ENCODE measurements at places on chromosomes 2 and 18.

GRCh38 chr2:219572237-219573001 lies at the start of gene INHA:
TSS of gene INHA (plus strand) at chr2:219572310. CDS start at chr2:219572375, 65 bp downstream.
- DNase-seq, result no peak

GRCh38 chr2:196277002-196277401 lies 105.6 kb upstream of the STK17B start:
- DNase-seq, result no peak

DNA sequence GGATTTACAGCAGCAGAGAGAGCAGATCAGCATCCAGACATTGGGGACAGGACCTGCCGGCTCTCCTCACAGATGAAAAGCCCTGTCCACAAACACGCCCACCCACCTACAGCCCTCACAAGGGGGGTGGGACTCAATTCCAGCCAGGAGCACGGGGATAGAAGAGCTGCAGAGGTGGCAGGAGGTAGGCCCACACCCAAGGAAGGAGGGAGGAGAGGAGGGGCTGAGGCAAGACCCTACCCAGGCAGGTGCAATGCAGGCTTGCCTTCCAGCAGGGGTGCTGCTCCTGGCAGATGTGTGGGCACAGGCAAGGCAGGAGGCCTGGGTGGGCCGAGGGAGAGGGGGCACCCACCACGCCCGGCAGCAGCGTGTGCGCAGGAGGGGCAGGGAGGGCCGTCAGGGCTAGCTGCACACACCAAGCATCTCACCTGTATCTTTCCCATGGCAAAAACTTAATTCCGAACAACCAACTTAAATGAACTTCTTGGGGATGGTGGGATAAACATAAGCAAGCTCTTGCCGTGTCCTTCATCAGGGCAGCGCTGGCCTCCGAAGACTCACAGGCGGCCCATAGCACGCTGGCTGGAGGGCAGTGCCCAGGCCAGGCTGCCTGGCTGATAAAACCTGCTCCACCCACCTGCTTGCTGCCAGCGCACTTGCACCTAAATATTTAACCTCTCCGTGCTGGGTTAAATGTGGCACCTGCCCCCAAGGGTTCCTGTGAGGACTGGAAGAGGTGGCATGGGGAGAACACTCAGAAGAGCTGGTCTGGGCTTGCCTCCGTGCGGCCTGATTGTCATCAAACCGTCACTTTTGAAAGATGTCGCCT lies 219.5 kb downstream of the HDAC4 start:
- no peak for DNase-seq

GRCh38 chr2:234410526-234410925 lies 86.4 kb downstream of the ARL4C start:
- no peak for DNase-seq

GRCh38 chr2:134227666-134228065 lies 26.2 kb upstream of the MGAT5 start:
- no peak for DNase-seq

GRCh38 chr2:235050980-235051351 lies 99.1 kb downstream of the SH3BP4 start:
- peak; percentile 96 for DNase-seq

DNA sequence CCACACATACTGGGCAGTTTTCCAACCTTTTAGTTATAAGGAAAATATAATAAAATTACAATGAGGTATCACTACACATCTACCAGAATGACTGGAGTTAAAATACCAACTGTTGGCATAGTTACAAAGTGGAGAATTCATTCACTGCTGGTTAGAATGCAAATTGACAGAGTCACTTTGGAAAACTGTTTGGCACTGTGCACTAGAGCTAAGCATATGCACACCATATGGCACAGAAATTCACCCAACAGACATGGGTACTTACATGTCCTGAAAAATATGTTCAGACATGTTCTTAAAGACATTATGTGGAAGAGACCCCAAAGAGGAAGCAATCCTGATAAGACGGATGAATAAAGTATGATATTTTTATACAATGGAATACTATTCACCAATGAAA lies 686.1 kb upstream of the RAB6C start:
- DNase-seq, result no peak

GRCh38 chr2:195199864-195200263 lies 457.2 kb upstream of the SLC39A10 start:
- DNase-seq, result no peak

GRCh38 chr2:135064149-135064548 lies 12.1 kb downstream of the RAB3GAP1 start:
- no peak for DNase-seq

- no peak for DNase-seq
Measured at GRCh38 chr2:65402780-65403528, 29.4 kb downstream of the SPRED2 start.

All from stomach (tissue), 19 donors.